Thyroid gland (tissue), 4 donors: ENCODE measurements at places on chromosomes 7 and 10. TPM values are rescaled to one million over a fixed set of nuclear protein-coding genes. Genes with fewer than 3 reads are reported as not detected.

SPDYE5 gene
- 0.45 TPM for total RNA-seq

HMX2 gene
- total RNA-seq = not detected

DNA sequence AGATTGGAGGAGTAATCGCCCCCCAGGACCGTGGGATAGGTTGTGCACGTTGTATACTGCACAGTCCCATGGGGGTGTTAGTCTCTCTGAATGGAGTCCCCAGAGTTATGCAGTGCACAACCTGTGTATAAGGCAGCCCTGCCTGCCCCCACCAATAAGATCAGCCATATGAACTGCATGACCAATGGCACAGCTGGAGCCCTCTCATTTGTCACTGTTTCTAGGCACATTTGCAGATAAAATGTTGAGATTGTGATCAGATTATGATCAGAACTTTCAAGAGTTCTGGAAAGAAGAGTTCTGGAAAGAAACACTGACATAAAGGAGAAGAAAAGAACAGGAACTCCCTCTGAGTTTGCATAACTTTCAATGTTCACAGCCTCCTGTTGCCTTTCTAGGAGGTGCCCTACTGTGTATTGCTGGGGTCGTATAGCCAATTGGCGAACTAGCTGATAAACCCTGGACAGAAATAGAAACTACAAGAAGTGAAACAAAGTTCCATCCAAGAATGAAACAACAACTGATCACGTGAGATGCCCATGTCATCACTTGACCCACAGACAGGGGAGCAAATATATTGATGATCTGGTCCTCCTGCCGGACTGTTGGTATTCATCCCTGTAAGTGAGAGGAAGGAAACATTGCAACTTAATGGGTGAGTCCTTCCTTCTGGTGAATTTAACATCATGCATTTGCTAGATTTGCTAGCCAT lies 49.6 kb upstream of the TOMM7 start:
- no peaks in the 10 kb centered on the region for H3K36me3 ChIP-seq
- no peaks in the 10 kb centered on the region for H3K4me1 ChIP-seq
- no peak overlapping the region for H3K4me3 ChIP-seq
- H3K27ac ChIP-seq = no peak overlapping the region
- H3K27me3 ChIP-seq = no peaks in the 10 kb centered on the region
- DNase-seq = no peak

HYAL4 gene
- total RNA-seq = not detected

GRCh38 chr10:33387720-33388119 lies 53.3 kb upstream of the NRP1 start:
- no peaks in the 10 kb centered on the region for H3K27me3 ChIP-seq
- DNase-seq = no peak
- no peak overlapping the region for H3K4me3 ChIP-seq
- no peaks in the 10 kb centered on the region for H3K4me1 ChIP-seq
- H3K27ac ChIP-seq = no peak overlapping the region

DNA sequence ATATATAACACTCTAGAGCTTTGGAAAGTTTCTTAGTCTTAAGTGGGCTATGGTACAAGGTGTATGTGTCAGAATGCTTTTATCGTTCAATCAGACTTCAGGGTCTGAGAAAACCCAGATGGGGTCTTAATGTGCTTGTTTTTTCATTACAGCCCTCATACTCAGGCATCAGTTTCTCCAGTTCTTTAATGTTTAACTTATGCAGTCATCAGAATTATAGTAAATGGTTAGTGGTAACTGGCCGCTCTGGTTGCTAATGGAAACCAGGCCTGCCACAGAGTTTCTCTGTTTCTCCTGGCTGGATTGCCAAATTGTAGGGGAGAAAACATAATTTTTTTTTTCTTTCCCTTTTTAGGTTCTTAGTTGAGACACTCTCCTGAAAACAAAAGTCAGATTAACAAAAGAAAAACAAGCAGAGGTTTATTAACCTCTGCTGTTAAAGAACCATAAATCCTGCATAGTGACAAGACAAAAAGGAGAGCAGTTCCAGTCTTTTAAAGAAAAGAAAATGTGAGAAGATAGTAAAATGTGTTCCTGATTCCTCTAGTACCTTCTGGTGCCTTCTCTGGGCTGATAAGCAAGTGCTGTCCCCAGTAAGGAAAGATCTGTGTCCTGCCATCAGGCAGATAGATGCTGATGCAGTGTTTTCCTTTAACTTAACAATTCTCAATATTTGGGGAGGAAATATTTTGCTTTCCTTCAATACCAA lies 21.5 kb upstream of the GHITM start:
- no peaks in the 10 kb centered on the region for H3K27me3 ChIP-seq
- no peaks in the 10 kb centered on the region for H3K36me3 ChIP-seq
- H3K27ac ChIP-seq = no peak overlapping the region
- no peaks in the 10 kb centered on the region for H3K4me1 ChIP-seq
- H3K4me3 ChIP-seq = no peak overlapping the region
- no peak for DNase-seq
